ENCODE measurements at places on chromosomes 13 and 19.

GRCh38 chr13:33341861-33342452 is 56.4 kb upstream of the STARD13 start:
- DNase-seq = no peak

- no peak for DNase-seq
These were observed 21.4 kb upstream of the LILRA2 start for GRCh38 chr19:54551950-54552912.

- no peak for DNase-seq
These were observed 44.2 kb upstream of the HOMER3 start for GRCh38 chr19:18985257-18985656.

DNA sequence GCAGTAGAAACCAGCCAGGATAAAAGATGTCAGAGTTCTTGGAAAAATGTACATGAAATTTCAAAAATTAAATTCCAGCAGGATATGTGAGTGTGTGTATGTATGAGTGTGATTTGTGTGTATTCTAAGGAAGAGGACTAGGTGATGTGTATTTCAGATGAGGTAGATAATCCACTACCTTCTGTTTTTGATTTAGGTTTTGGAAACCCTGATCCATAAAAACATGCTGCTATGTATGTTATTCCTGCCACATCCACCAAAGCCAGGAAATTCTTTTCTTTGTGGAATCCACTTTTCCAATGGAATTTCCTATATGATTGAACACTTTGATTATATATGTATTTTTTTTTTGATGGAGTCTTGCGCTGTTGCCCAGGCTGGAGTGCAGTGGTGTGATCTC is 276.9 kb downstream of the UQCRFS1 start:
- DNase-seq = no peak

GRCh38 chr13:50531917-50532899 is 311.3 kb downstream of the DLEU7 start:
- no peak for DNase-seq

DNA sequence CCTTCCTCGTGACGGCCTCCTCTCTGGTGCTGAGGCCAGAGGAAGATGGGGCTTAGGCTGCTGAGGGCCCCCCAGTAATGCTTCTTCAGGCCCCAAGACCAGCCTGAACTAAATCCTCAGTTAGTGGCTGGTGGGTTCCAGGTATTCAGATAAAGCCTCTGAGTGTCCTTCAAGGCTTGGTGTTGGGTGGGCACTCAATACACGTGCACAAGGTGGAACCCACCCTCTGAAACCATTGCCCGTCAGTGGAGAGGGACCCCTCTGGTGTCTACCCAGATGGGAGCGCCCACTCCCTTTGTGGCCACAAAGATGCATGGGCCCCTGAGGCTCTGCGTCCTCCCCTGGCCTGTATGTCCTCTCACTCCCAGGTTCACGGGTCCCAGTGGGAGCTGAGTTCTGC is 79.0 kb downstream of the IER2 start:
- DNase-seq = no peak

- no peak for DNase-seq
These were observed 216.2 kb downstream of the SLC7A1 start for GRCh38 chr13:29379281-29379680.

DNA sequence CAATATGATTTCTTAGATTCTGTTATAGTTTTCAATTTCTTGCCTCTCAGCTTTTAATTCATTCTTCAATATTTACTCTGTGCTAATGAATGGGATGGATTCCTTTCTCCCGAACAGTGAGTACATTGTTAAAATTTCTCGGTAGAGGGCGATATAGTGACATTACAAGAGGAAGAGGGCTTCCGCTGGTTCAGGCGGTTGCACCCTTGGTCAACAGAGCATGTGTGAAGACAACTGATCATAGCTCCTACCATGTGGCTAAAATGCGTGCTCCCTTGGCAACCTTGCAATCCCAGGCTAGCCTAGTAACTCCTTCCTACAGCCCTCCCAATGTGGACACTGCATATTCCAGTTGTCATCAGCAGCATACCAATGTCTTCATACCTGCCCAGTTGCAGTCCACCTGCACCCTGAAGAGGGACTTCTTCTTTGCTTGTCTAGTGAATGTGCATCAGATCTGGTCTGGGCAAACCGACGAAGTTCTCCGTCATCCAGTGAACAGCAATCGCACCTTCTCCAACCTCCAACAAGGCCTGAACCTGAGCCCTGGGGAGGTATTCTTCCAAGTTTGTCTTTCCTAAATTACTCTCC is 653.0 kb upstream of the GPC6 start:
- DNase-seq = no peak

DNA sequence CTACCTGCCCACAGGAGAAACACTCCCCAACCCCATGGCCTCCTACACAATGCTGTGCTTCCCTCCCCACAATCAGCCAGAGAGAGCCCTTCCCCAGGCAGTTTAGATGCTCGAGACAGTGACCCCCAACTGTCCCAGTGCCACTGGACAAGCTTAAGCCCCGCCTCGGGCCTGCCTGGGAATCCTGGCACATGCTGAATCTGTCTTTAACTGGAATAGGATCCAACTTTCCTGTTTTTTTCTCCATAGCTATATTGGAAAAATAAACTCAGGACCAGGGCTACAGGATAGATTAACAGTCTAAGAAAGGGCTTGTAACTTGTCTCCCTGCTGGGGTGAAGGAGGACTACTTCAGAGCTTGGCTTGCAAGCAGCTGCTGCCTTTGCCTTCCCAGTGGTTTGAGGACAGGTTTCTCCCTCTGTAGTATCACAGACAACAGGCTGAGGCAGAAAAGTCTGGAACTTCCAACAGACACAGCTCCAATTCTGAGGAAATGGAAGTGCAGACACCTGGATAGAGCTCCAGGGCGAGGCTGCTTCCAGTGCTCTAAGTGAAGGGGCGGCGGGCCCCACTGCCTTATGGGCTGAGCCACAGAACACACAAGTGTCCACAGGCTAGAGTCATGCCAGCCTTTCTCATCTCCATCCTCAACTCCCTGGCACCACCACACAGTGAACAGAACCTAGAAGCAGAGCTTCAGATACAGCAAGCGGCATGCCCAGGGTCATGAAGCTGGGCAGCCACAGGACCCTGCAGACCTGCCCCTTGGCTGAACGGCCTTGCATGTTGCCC is 228.3 kb downstream of the TUBA3C start:
- DNase-seq = no peak

DNA sequence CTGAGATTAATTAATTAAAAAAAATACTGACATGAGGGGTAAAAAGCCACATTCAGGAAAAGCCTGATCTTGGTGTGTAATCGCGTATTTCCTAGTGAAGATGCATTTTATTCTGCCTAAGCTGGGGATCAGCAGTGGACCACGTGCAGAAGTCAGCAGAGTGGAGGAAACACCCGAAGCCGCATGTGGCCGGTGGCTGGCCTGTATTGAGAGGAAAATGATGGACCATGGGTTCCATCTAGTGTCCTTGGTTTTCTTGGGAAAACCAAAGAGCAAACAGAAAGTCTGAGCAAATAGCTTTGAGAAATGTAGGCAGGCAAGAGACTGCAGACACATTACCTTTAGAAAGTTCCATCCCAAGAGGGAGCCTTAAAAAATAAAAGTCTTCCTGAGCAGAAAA is 23.7 kb upstream of the SHISA2 start:
- DNase-seq = no peak

- DNase-seq = no peak
These were observed at the start of gene ATP7B for GRCh38 chr13:52010890-52011631. Gene ATP7B (minus strand): TSS chr13:52011450. CDS start chr13:52011337, 113 bp downstream.

- DNase-seq = no peak
These were observed 128.2 kb upstream of the OBI1 start for GRCh38 chr13:78787190-78787589.
